ENCODE measurements at places on chromosomes 3 and 15.

- DNase-seq = no peak
Observed at GRCh38 chr3:120780977-120781376, 38.4 kb downstream of the GTF2E1 start.

GRCh38 chr3:71857956-71858355 is 73.0 kb upstream of the PROK2 start:
- DNase-seq = no peak

DNA sequence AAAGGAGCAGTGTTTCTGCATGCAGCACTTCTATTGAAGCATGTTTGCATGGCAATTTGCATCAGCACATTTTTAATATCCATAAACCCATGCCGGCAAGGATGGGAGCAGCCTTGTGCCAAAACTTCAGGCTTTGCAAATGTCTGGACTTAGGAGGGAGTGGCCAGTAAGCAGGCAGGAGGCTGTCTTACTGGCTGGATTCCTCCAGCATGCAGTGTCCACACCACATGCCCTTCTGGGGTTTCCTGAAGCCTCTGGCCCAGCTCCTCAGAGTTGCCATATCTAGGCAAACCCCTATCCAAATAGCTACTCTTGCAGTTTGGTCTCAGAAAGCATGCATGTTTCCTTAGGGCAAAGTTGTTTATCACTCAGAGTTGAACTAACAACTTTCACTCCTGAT is 139.1 kb upstream of the MRPS22 start:
- no peak for DNase-seq

- no peak for DNase-seq
Observed at GRCh38 chr15:62691008-62691407, 351.5 kb upstream of the TPM1 start.

- no peak for DNase-seq
Observed at GRCh38 chr3:146421819-146422759, 47.3 kb downstream of the PLSCR2 start.

DNA sequence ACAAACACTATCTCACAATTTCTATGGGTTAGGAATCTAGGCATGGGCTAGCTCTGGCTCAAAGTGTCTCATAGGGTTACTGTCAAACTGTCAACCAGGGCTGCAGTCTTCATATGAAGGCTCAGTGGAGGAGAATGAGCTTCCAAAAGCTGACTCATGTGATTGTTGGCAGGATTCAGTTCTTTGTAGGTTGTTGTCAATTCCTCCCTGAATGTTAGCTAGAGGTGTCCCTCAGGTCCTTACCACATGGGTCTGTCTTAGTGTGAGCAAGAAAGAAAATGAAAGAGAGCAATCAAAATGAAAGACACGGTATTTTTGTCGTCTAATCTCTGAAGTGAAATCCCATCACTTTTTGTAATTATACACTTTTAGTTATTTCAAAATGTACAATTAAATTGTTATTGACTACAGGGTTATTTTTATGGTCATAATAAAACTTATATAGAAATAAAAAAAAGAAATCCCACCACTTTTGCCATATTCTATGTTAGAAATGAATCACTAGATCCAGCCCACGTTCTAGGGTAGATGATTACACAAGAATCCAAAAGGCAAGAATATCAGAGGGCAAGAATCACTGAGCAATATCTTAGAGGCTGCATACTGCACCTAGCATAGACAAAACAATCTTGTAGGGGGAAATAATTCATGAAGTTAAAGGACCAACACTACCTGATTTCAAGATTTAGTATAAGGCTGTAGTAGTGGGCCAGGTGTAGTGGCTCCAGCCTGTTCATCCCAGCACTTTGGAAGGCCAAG is 8.4 kb downstream of the ACSBG1 start:
- no peak for DNase-seq

DNA sequence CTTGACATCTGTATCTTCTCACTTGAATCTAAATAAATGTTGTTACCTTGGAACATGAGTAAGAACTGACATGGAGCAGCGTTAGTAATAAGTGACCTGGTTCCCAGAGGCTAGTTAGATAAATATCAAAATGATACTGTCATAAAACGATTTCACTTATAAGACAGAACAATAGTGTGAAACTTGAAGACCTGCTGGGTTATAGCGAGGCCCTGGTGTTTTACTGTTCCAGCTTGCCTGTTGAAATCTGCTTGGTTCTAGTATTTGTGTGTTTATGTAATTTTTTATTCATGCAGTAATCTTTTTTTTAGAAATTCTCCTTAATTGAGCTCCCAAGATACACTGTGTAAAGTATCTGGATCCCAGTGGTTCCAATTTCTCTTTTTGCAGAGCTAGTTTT is 129.4 kb downstream of the CACNA2D3 start:
- no peak for DNase-seq

- DNase-seq = no peak
Observed at GRCh38 chr15:69748576-69749185, 296.1 kb downstream of the RPLP1 start.

- peak; percentile 11 for DNase-seq
Observed at GRCh38 chr15:38002883-38003477, 68.5 kb downstream of the TMCO5A start.

GRCh38 chr3:78754066-78754743 is 1013.6 kb downstream of the ROBO1 start:
- no peak for DNase-seq

- DNase-seq = no peak
Observed at GRCh38 chr15:30923429-30923828, 19.7 kb downstream of the FAN1 start.

DNA sequence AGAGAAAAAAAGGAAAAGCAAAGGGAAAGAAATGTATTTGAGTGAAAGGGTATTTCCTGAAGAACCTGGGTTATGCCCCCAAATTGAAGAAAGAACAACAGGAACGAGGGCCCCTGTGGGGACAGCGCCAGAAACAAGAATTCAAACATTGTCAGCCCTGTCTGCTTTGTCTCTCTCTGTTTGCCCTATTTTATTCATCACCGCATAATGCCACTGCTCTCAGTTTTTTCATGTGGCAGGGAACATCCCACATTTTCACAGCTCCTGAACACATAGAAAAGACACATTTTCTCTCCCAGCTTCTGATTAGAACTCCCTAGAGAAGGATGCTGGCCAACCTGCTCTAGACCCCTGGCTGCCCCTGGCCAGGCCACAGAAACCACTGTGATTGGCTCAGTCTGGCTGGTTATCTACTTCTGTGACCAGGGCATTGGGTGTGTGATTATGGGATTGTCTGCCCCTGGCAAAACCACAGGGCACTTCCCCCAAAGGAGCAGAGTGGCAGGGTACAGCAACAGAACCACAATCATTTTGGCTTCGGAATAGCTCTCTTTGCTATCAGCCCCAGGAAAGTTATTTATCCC is 31.3 kb upstream of the CCDC54 start:
- DNase-seq = no peak

GRCh38 chr3:124966521-124967445 is 32.2 kb upstream of the MUC13 start:
- DNase-seq = no peak

DNA sequence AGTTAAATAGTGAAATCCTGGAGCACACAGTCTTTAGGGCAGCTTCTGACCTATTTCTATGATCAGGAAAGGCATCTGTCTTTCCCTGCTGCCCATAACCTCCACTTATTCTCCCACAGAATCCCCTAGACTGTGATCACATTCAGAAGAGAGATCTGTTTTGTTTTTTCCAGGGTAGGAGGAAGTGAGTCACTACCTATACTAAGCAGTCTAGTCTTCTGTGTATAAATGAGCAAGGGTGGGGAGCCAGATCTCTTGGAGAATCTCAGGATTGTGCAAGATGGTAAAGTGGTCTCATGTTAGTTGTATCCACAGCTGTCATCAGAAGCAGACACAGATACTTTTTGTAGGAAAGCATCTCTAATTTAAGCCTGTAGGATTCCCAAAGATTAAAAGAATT is 11.8 kb upstream of the FBXO22 start:
- no peak for DNase-seq

- no peak for DNase-seq
Observed at GRCh38 chr15:26449291-26449690, 323.6 kb downstream of the GABRB3 start.

GRCh38 chr3:152338159-152338720 is 69.5 kb downstream of the MBNL1 start:
- DNase-seq = no peak

GRCh38 chr3:101574388-101575112 is 570 bp downstream of the PCNP start:
- DNase-seq = no peak

DNA sequence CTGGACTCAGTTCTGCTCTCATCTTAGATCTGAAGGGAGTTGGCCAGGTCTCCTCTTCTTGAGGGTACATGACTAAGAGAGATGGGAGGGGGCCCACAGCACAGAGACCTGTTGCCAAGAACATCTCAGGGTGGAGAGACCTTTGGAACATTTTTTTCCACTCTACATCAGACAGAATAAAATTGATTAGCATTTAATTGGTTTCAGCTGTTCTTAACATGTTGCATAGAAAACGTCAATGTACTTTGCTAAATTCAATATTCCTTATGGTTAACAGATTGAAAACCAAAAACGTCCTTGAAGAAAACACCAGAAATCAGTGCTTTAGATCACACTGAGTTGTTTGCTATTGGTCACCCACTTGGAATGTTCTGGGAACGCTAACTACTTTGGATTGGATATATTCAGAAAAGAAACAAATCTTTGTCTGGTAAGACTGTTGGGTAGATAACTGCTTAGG is 36.4 kb upstream of the FSTL1 start:
- no peak for DNase-seq

- no peak for DNase-seq
Observed at GRCh38 chr15:67641453-67641852, 99.0 kb downstream of the MAP2K5 start.

GRCh38 chr15:85062560-85062959 is 80.9 kb downstream of the PDE8A start:
- no peak for DNase-seq

- DNase-seq = no peak
Observed at GRCh38 chr3:139552632-139553365, 13.3 kb upstream of the RBP1 start.

- DNase-seq = no peak
Observed at GRCh38 chr3:183777016-183777618, 48.3 kb downstream of the MAP6D1 start.

DNA sequence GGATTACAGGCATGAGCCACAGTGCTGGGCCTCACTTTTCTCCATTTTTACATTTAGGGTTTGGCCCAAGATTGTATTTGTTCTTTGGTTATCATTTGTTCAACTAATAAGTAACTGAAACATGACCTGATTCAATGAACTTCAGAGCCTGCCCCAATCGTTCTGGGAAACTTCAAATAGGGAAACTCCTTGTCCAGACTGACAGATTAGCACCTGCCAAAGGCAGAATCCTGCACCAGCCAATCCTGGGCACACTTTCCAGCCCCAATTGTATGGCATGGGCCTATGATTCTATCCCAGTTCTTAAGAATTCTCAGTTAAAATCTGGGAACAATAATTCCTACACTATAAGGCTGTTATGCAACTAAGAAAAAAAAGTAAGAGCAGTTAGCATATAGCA is 18.3 kb upstream of the RAB43 start:
- DNase-seq = no peak

DNA sequence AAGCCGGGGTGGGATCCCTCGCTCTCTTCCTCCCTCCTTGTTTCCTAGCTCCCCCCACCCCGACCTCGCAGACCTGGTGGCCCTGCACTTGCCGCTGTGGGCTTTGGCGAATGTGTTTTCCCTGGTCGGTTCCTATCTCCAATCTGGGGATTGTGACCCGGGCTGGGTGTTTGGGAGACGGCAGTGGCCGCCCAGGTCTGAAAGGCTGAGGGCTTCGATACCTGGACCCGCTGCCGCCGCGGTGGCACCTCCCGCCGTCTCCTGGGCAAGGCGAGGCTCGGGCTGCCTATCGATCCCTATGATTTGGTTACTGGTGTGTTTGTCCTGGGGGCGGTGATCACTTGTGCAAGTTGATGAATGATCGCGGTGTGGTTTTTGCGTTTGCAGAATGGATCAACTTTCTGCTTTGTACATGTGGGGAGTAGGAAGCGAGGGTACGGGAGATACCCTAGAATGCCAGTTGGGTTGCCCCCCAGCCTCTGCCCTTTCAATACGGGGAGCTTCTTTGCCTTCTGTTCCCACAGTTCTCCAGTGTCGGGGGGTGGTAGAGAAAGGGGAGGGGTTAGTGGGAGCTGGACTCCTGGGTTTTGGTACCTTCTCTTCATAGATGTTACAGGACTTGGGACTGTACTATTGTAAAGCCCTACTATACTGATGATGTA is 3.0 kb downstream of the BBX start:
- no peak for DNase-seq

- DNase-seq = no peak
Observed at GRCh38 chr3:9198261-9198660, 51.2 kb downstream of the SRGAP3 start.

- DNase-seq = no peak
Observed at GRCh38 chr3:9781978-9782603, 10.2 kb downstream of the TADA3 start.

GRCh38 chr3:52322466-52322865 is 6.3 kb downstream of the DNAH1 start:
- DNase-seq = no peak

DNA sequence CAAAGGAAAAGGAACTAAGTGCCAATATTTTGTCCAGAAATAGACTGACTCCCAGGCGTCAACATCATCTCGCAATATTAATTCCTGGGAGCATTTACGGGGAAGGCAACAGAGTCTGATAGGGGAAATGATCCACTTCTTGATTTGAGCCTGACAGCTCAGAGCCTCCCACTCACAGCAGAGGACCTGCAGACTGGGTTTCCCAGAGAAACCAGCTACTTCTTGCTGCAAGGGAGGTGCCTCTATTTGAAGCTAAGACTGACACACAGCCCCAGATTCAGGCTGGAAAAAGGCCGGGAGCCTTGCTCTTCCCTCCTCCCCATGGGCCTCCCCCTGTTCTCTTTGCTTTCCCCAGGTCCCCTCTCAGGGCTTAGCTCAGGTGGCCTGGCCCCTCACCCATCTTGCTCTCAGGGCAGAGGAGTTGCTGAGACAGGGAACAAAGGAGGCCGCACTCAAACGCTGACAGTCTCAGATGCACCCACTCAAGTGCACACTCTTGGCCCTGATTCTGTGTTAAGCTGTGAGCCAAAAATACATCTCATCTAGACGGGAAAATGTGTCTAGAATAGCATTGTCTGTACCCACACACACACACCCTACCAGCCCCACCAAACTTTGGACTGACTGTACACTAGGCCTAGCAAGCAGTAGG is 49.8 kb upstream of the DCLK3 start:
- DNase-seq = no peak

- DNase-seq = no peak
Observed at GRCh38 chr3:148880681-148881080, 15.6 kb downstream of the CPA3 start.
